Hematopoietic multipotent progenitor cell treated with erythropoietin and hydrocortisone succinate and interleukin-3 and kit ligand, for 8 days (in vitro differentiated cells): ENCODE measurements at places on chromosomes 7 and 10.

DNA sequence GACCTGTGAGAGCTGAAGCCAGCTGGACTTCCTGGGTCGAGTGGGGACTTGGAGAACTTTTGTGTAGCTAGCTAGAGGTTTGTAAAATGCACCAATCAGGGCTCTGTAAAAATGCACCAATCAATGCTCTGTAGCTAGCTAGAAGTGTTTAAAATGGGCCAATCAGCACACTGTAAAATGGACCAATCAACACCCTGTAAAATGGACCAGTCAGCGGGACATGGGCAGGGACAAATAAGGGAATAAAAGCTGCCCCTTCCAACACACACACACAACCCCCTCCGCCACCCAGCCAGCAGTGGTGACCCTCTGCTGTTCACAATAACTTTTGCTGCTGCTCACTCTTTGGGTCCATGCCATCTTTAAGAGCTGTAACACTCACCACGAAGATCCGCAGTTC lies 7.1 kb downstream of the ZNF511 start:
- peak; percentile 29 for DNase-seq

GRCh38 chr10:62658516-62658915 lies 146.0 kb upstream of the ADO start:
- no peak for DNase-seq

- no peak for DNase-seq
Measured at GRCh38 chr7:106768324-106768751, 96.7 kb upstream of the PIK3CG start.

- DNase-seq: no peak
Measured at GRCh38 chr10:17504547-17505245, 50.3 kb upstream of the ST8SIA6 start.

DNA sequence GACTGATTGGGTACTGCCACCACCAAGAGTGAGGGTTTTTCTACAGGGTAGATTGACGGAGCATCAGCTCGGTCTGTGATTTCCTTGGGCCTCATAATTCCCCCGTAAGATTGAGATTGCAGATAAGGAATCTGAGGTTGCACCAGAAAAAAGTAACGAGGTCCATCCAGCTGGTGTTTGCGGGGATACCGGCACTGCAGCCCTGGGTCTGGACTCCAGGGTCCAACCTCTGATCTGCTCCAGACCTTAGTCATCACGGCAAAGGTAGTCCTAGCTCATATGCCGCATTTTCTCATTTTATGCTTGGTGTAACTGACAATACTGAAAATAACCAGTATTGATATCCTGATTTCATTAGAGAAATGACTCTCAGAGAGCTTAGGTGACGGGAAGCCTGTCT lies 3.9 kb downstream of the CARD11 start:
- DNase-seq: no peak

DNA sequence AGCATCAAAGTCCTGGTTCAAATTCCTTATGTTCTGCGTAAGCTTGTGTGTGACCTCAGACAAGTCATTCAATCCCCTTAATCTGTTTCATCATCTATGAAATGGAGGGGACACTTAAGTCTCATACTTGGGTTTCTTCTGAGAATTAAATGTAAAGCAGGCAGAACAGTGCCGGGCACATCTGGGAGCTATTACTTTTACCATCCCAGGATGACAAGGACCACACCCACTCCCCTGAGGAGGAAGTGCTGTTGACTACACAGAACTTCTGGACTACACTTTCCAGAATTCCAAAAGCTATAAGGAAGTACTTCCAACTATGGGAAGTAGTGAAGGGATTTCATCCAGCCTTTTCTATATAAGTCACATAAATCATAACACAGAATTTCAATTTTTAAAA lies 294.9 kb downstream of the IPMK start:
- no peak for DNase-seq

DNA sequence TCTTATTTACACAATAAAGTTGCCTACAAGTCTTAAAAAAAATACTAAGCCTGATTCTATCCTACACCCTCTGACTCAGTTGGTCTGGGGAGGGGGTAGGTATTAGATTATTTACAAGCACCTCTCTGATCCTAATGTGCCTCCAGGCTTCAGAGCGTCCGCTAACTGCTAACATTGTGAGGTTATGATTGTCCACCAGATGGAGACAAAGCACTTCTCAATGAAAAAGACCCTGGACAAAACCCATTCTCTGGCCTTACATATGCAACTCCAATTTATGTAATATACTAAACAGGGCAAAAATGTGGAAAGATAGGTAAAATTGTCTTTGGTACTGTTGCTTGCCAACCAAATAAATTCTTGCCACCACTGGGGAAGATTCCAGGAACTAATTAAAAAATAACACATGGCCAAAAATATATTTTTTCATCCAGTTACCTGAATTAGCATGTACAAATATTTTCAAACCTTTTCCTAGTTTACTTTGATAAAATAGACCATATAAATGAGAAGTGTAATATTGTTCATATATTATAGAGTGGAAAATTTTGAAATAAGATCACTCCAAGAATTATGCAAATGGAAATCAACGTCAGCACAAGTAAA lies 92.4 kb downstream of the KIF20B start:
- DNase-seq: peak; percentile 75

DNA sequence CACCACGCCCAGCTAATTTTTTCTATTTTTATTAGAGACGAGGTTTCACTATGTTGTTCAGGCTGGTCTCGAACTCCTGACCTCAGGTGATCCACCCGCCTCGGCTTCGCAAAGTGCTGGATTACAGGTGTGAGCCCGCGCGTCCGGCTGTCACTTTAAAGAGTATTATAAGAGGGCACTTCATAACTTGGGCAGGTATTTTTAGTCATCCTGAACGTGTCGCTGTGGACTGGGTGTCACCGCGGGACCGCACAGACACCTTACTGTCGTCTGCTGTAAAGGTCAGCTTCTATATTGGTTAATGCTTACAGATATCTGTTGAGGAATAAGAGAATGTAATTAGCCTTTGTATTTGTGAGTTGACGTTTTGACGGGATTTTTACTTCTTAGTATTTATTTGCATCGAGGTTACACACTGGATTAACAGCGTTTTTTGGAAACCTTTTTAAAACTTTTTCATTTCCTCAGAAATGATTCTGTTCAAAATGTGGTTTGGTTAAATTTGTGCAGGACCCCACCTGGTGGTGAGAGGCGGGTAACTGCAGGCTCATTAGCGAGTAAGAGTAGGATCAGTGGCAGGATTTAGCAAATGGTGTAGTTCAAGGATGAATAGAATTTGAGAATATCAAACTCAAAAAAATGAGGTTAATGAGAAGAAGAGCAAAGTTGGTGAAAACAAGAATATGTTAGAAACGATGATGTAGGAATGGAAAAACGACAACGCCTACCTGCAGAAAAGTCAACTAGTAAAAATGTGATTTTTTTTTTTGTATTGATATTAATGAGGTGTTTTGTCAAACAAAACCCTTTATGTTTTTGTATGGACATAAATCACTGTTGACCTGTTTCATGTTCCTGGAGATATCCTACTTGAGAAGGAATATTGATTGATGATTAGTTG lies 3.2 kb downstream of the DNAJB6 start:
- DNase-seq: peak; percentile 85

DNA sequence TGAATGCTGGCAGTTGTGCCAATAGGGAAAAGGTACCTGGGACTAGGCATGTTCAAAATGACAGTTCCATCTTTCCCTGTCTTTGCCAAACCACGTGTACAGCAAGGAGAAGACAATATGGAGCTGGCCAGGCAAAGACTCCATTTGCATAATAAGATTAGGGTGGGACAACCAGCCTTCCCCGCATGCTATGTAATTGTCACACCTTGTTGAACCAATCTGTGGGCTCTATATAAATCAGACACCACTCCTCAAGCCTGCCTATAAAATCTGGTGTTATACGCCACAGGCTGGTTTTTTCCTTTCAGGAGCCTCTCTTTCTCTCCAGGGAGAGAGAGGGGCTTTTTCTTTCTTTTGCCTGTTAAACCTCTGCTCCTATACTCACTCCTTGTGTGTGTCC lies 11.0 kb upstream of the NUB1 start:
- DNase-seq: no peak

DNA sequence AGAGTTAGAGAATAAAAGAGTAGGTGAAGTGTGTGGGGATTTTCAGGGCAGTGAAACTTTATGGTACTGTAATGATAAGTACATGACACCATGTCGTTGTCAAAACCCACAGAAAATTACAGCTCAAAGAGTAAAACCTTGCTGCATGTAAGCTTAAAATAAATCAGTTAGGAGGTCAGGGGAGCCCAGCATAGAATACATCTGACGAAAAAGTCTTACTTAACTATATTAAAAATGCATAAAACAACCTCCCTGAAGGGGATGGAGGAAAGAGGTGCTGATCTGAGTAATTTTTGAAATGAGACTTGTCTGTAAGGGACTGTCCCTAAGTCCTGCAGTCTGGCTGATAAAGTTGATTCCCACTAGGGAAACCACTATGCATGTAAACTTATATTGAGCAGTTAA lies 49.8 kb upstream of the AKR1E2 start:
- no peak for DNase-seq

GRCh38 chr10:45476559-45476958 lies 102.5 kb downstream of the ALOX5 start:
- no peak for DNase-seq

GRCh38 chr7:27740449-27741086 lies 606 bp downstream of the TAX1BP1 start:
- DNase-seq: peak; percentile 78

- peak; percentile 24 for DNase-seq
Measured at GRCh38 chr10:100996678-100997359, 2.8 kb upstream of the LZTS2 start.

DNA sequence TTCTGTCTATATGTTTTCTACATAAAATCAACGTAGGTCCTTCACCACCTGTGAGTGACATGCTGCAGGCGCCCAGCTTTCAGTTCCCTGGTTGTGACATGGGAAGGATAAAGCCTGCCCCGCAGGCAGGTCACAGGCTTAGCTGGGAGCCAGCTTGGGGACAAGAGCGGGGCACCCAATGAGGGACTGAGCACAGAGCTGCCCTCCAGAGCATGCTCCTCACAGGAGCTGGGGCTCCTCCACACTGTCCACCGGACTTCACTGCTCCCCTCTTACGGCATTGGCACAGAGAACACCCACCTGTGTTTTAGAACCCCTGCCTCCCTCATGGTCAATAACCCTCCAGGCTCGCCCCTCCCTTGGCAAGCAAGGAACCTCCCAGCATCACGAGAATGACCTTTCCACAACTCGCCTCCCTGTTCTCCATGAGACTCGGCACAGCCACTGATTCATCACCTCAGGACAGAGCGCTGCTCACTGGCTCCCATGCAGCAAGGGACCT lies 187.1 kb downstream of the TNS3 start:
- DNase-seq: no peak

- DNase-seq: no peak
Measured at GRCh38 chr10:79392020-79392398, 44.7 kb downstream of the PPIF start.
